ENCODE measurements at places on chromosomes 5 and 9.

DNA sequence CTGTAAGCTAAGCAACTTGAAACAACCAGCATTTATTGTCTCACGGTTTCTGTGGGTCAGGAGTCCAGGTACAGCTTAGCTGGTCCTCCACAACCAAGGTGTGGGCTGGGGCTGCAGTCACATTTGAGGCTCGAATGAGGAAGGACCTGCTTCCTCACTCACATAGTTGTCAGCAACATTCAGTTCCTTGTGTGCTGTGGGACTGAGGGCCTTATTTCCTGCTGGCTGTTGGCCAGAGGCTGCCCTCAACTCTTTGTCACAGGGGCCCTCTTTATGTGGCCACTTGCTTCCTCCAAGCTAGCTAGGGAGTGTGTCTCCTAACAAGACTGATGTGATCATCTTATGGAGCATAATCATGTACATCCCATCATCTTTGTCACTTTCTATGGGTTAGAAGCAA lies 29.2 kb upstream of the SEMA4D start:
- H3K4me1 ChIP-seq, result peaks cover 6% of the 10 kb centered on the region
- H3K4me3 ChIP-seq, result no peak overlapping the region
- H3K27ac ChIP-seq, result no peak overlapping the region
- DNase-seq, result no peak

GRCh38 chr5:63081402-63081801 lies 502.8 kb downstream of the LRRC70 start:
- H3K27me3 ChIP-seq, result peaks cover 3% of the 10 kb centered on the region
- no peak overlapping the region for H3K4me3 ChIP-seq
- H3K27ac ChIP-seq, result no peak overlapping the region
- H3K36me3 ChIP-seq, result no peaks in the 10 kb centered on the region
- no peaks in the 10 kb centered on the region for H3K4me1 ChIP-seq
- no peak for DNase-seq

GRCh38 chr9:751137-752051 lies 90.1 kb upstream of the DMRT1 start:
- H3K27me3 ChIP-seq, result no peaks in the 10 kb centered on the region
- H3K27ac ChIP-seq, result peak overlapping the region; percentile 95
- no peak for DNase-seq

GRCh38 chr9:114371973-114372917 lies 15.5 kb downstream of the AKNA start:
- no peak overlapping the region for H3K4me3 ChIP-seq
- H3K27ac ChIP-seq, result peak overlapping the region; percentile 81
- H3K36me3 ChIP-seq, result no peaks in the 10 kb centered on the region
- H3K4me1 ChIP-seq, result peaks cover 17% of the 10 kb centered on the region
- no peak for DNase-seq

- H3K36me3 ChIP-seq, result peaks cover 51% of the 10 kb centered on the region
- H3K27me3 ChIP-seq, result no peaks in the 10 kb centered on the region
- H3K4me1 ChIP-seq, result peaks cover 51% of the 10 kb centered on the region
- peak overlapping the region; percentile 99 for H3K27ac ChIP-seq
- H3K4me3 ChIP-seq, result no peak overlapping the region
These were observed 143.2 kb upstream of the DMRT1 start for GRCh38 chr9:698276-698675.

DNA sequence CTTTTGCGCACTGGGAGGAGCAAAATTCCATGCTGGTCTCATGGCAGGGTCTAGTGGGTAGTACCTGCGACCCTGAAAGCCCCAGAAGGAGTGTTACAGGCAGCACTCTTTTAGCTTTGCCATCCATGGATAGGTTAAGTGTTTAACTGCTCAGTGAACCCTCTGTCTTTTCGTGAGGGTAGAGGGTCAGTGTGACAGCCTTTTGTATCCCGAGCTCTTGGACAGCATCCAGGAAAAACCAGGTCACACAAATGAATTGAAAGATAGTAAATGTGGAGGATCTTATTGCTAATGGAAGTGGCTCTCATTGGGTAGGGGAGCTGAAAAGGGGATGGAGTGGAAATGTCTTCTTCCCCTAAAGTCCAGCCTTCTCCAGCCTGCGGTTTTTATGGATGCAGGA lies 57.8 kb upstream of the CCDC112 start:
- H3K27me3 ChIP-seq, result no peaks in the 10 kb centered on the region
- DNase-seq, result no peak
- H3K27ac ChIP-seq, result no peak overlapping the region
- H3K4me3 ChIP-seq, result no peak overlapping the region

DNA sequence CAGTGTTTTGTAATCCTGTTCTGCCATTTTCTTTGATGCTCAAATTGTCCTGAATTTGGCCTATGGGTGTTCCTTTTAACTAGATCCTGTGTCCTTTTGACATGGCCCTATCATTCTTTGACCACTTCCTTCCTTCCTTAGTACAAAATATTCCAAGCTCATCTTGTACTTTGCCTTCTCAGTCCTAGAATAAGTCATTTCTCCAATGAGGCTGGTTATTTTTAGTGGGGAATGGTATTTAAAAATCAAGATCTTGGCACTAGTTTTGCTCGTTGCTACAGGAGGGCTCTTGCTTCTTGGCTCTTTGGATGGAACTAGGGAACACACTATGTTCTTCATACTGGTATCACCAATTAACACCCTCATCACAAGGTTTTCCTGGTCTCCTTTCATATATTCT lies 108.1 kb downstream of the UNC13B start:
- H3K27ac ChIP-seq, result no peak overlapping the region
- H3K4me1 ChIP-seq, result peaks cover 8% of the 10 kb centered on the region
- no peak for DNase-seq
- H3K27me3 ChIP-seq, result no peaks in the 10 kb centered on the region
- no peak overlapping the region for H3K4me3 ChIP-seq

DNA sequence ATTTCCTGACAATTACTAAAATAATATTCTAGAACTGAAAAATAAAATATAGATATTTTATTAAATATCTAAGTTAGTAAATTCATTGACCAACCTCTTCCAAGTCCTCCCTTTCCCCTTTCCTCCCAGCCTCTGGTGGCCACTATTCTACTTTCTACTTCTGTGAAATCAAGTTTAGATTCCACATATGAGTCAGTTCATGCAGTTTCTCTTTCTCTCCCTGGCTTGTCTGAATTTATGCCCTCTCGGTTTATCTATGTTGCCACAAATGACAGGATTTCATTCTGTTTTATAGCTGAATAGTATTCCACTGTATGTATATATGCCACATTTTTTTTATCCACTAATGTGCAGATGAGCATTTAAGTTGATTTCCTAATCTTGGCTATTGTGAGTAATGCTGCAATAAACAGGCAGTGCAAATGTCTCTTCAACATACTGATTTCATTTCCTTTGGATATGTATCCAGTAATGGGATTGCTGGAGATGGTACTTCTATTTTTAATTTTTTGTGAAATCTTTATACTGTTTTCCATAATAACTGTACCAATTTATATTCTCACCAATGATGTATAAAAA lies 52.3 kb downstream of the WDR36 start:
- DNase-seq, result no peak
- no peaks in the 10 kb centered on the region for H3K27me3 ChIP-seq
- H3K36me3 ChIP-seq, result no peaks in the 10 kb centered on the region
- H3K27ac ChIP-seq, result no peak overlapping the region
- H3K4me1 ChIP-seq, result no peaks in the 10 kb centered on the region

- H3K4me1 ChIP-seq, result peaks cover 15% of the 10 kb centered on the region
- DNase-seq, result no peak
- peaks cover 37% of the 10 kb centered on the region for H3K36me3 ChIP-seq
- H3K4me3 ChIP-seq, result no peak overlapping the region
These were observed 9.5 kb downstream of the GAPVD1 start for GRCh38 chr9:125271081-125271480.

DNA sequence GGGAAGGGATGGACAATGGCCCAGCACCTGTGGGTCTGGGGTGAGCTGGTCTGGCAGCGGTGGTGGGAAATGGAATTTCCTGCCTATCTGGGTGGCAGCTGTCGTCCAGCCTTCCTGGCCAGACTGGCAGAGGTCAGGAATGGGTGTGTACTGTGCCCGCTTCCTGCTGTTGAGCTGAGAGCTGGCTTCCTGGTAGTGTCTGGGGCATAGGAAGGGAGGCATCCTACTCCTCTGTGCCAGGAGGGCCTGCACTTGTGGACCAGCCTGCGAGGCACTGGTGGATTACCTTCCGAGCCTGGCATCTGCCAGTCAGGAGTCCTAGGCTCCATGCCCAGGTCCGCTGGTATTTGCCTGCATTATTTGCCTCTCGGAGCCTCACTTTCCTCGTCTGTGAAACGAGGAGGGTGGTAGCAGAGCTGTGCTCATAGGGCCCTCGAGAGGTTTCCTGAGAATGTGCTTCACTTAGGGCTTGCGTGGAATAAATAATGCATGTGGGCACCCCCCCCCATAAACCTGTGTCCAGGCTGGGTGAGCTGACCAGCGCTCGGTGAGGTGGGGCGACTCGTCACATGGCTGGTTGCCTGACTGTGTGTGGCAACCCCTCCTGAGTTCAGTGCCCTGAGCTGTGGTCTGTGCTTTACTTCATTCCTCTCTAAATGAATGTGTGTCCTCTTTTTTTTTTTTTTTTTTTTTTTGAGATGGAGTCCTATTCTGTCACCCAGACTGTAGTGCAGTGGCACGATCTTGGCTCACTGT lies 47.7 kb downstream of the HMCN2 start:
- no peaks in the 10 kb centered on the region for H3K27me3 ChIP-seq
- no peak overlapping the region for H3K27ac ChIP-seq
- no peaks in the 10 kb centered on the region for H3K4me1 ChIP-seq
- no peak for DNase-seq
- H3K36me3 ChIP-seq, result no peaks in the 10 kb centered on the region

- H3K4me1 ChIP-seq, result no peaks in the 10 kb centered on the region
- no peak overlapping the region for H3K27ac ChIP-seq
- DNase-seq, result no peak
- no peak overlapping the region for H3K4me3 ChIP-seq
- no peaks in the 10 kb centered on the region for H3K27me3 ChIP-seq
These were observed 165.9 kb downstream of the FSTL4 start for GRCh38 chr5:133446440-133446839.

GRCh38 chr5:67333171-67333570 lies 136.6 kb upstream of the CD180 start:
- no peak overlapping the region for H3K4me3 ChIP-seq
- no peaks in the 10 kb centered on the region for H3K27me3 ChIP-seq
- DNase-seq, result no peak
- no peaks in the 10 kb centered on the region for H3K36me3 ChIP-seq
- H3K27ac ChIP-seq, result no peak overlapping the region
- no peaks in the 10 kb centered on the region for H3K4me1 ChIP-seq

- DNase-seq, result no peak
- no peaks in the 10 kb centered on the region for H3K36me3 ChIP-seq
- no peak overlapping the region for H3K4me3 ChIP-seq
- H3K27me3 ChIP-seq, result no peaks in the 10 kb centered on the region
These were observed 151.8 kb upstream of the ADRA1B start for GRCh38 chr5:159764283-159765134.

DNA sequence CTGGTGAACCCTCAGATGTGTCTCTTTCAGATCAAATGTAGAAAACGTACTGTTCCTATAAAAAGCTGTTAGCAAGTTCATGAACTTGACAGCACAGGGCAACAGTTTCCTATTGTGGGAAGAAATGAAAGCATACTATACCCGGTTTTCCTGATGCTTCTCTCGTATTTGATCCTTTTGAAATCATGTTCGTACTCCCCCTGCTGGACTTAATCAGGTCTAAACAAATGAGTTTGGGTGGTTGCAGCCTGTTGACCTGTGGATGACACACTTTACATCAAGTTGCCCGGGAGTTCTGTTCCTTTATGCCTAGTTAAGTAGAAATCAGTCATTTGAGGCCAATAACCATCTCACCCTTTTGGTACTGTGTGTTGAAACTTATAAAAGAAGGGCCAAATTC lies 1992.3 kb downstream of the MAT2B start:
- no peak overlapping the region for H3K27ac ChIP-seq
- no peak overlapping the region for H3K4me3 ChIP-seq
- peaks cover 5% of the 10 kb centered on the region for H3K27me3 ChIP-seq
- no peaks in the 10 kb centered on the region for H3K36me3 ChIP-seq
- H3K4me1 ChIP-seq, result no peaks in the 10 kb centered on the region
- no peak for DNase-seq

GRCh38 chr5:172229904-172230303 lies 35.9 kb downstream of the EFCAB9 start:
- H3K4me3 ChIP-seq, result no peak overlapping the region
- peaks cover 52% of the 10 kb centered on the region for H3K36me3 ChIP-seq
- no peaks in the 10 kb centered on the region for H3K27me3 ChIP-seq
- DNase-seq, result no peak

GRCh38 chr5:132830436-132831094 lies at the start of gene SHROOM1:
Gene SHROOM1, minus strand, starts transcription at chr5:132830647. Its CDS starts 4,507 bp downstream, at chr5:132826140.
- peak within 1 kb of the TSS; percentile 74 for H3K4me3 ChIP-seq
- H3K27ac ChIP-seq, result peak within 1 kb of the TSS; percentile 21
- no peaks in the 10 kb centered on the region for H3K36me3 ChIP-seq
- H3K4me1 ChIP-seq, result no peaks in the 10 kb centered on the region
- no peaks in the 10 kb centered on the region for H3K27me3 ChIP-seq

GRCh38 chr9:121242219-121242958 lies 25.6 kb upstream of the GSN start:
- DNase-seq, result no peak
- H3K4me3 ChIP-seq, result no peak overlapping the region
- H3K27ac ChIP-seq, result no peak overlapping the region
- H3K36me3 ChIP-seq, result no peaks in the 10 kb centered on the region
- H3K27me3 ChIP-seq, result no peaks in the 10 kb centered on the region
- peaks cover 7% of the 10 kb centered on the region for H3K4me1 ChIP-seq

DNA sequence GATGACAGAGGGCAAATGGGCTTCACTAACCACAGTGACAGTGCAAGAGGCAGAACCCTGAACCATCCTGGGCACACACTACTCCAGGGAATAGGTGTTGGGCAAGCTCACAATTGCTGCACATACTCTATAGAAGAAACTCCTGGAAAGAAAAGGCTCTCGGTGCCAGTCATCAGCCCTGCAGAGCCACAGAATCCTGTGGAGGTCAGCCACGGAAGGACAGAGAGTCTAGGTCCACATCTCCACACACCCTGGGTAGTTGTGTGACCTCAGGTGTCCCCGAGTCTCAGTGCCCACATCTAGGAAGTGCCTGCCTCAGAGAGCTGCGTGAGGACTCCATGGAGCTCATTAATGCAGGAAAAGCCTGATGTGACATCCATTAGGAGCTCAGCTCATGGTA lies 16.0 kb upstream of the ANGPTL2 start:
- H3K4me3 ChIP-seq, result no peak overlapping the region
- no peaks in the 10 kb centered on the region for H3K36me3 ChIP-seq
- no peaks in the 10 kb centered on the region for H3K27me3 ChIP-seq

DNA sequence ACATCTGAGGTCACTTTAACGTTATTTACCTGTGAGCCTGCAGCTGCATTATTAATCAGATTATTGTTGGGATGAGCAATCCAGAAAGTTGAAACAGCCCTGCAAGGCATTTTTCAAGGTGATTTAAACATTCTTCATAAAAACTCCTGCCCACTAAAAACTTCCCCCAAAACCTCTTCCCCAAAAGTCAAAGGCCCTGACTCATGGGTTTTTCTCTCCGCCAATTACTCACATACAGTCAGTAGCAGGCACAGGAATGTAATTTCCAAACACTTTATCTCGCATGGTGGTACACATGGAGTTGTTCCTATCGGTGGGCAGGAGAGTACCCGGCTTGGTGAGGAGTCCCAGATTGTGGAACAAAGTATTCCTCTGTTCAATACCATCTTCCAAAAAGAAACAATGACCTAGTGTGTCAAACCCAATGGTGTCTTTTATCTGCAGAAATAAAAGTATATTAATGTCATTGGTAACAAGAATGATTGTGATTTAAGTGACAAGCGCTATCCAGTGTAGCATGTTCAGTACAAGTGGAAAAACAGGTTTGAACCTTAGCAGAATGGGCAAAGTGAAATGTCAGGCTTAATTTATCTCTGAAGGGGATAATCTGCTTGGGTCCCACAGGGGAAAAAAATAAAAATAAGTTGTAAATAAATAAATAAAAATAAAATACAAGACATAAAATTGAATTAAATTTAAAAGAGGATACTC lies 38.3 kb downstream of the CEMIP2 start:
- no peak overlapping the region for H3K4me3 ChIP-seq
- peaks cover 34% of the 10 kb centered on the region for H3K4me1 ChIP-seq
- DNase-seq, result no peak

Measured in RWPE2 (cell line).